GOT3 (cell line): ENCODE measurements at places on chromosomes 2 and 18.

GRCh38 chr2:188238386-188238785, 53.3 kb upstream of the GULP1 start:
- no peak for DNase-seq

GRCh38 chr18:77061946-77062517, 70.6 kb downstream of the MBP start:
- DNase-seq: no peak

DNA sequence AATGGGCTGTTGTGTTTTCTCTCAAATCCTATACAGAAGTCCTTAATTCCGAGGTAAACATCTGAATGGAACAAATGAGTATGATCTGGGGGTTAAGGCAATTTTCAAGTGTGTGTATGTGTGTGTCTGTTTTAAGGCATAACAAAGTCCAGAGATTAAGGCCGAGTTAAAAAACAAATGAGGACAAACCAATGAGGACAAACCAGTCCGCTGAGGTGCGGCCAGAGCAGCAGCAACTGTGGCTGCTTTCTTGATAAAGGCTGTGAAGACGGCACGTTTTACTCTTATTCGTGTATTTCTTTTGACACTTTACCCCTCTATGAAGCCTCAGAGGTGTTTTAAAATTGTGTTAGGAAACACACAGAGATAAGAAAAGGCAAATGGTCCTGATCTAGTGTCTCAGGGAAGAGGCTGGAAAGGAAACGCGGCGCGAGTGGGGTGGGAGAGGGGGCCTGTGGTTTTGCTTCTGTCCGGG, 495 bp upstream of the GULP1 start:
- DNase-seq: no peak

GRCh38 chr2:6475155-6475940, 390.4 kb downstream of the CMPK2 start:
- DNase-seq: no peak

- DNase-seq: no peak
These were observed at the start of gene LBX2 for GRCh38 chr2:74499267-74499939. LBX2 (minus strand) TSS chr2:74499603; CDS start chr2:74499537, 66 bp downstream.

- DNase-seq: no peak
These were observed 115.3 kb downstream of the METTL8 start for GRCh38 chr2:171318463-171318934.

DNA sequence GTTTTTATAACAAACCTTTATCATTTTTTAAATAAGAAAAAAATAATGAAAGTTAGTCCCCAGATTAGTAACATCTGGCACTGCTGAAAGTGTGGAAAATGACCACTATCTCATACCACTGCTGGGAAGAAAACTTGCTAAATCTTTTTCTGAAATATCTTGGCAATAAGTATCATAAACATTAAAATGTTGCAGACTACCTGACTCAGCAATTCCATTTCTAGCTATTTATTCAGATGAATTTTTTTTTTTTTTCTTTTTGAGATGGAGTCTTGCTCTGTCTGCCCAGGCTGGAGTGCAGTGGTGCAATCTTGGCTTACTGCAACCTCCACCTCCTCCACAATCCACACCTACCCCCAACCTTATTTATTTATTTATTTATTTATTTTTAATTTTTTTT, 35.3 kb upstream of the SOS1 start:
- DNase-seq: no peak

DNA sequence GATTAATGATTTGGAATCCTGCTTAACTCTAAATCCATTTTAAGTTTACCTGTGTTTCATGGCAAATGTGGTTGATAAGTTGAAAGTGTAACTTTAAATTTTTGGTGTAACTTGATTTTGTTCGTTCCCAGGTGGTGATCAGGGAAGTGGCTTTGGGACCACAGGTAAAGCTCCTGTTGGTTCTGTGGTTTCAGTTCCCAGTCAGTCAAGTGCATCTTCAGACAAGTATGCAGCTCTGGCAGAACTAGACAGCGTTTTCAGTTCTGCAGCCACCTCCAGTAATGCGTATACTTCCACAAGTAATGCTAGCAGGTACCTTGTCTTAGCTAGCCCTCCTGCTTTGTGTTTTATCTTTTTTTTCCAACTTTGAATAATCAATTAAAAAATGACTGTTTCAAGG, 62.8 kb downstream of the AGFG1 start:
- DNase-seq: no peak

DNA sequence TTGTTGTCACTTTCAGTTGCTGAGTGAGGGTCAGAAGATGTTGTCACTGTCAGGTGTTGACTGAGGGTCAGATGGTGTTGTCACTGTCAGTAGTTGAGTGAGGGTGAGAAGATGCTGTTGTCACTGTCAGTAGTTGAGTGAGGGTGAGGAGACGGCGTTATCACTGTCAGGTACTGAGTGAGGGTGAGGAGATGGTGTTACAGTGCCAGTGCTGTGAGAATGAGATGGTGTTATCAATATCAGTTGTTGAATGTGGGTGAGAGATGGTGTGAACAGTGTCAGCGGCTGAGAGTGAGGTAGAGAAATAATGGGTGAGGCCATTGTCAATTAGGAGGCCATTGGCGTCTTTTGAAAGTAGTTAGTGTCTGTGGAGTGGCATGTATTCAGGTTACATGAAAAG, 1.6 kb upstream of the ATP9B start:
- no peak for DNase-seq

- no peak for DNase-seq
These were observed 158.3 kb downstream of the ANTXR1 start for GRCh38 chr2:69171116-69171896.

DNA sequence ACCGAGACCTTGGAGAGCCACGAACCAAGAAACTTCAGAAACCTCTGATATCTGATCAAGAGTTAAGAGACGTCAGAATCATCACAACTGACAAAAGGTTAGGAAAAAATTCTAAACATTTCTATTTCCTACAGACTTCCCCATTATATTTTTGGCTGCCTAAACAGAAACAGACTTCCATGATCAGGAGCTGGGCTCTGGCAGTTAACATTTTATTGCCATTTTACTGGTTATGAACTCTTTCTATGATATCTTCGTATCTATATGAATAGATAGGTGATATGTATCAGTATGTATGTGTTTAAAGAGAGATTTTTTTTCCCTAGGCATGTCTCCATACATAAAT, 31.1 kb upstream of the PPP1R1C start:
- no peak for DNase-seq

- DNase-seq: no peak
These were observed 526 bp downstream of the CHN1 start for GRCh38 chr2:175004730-175004979.

DNA sequence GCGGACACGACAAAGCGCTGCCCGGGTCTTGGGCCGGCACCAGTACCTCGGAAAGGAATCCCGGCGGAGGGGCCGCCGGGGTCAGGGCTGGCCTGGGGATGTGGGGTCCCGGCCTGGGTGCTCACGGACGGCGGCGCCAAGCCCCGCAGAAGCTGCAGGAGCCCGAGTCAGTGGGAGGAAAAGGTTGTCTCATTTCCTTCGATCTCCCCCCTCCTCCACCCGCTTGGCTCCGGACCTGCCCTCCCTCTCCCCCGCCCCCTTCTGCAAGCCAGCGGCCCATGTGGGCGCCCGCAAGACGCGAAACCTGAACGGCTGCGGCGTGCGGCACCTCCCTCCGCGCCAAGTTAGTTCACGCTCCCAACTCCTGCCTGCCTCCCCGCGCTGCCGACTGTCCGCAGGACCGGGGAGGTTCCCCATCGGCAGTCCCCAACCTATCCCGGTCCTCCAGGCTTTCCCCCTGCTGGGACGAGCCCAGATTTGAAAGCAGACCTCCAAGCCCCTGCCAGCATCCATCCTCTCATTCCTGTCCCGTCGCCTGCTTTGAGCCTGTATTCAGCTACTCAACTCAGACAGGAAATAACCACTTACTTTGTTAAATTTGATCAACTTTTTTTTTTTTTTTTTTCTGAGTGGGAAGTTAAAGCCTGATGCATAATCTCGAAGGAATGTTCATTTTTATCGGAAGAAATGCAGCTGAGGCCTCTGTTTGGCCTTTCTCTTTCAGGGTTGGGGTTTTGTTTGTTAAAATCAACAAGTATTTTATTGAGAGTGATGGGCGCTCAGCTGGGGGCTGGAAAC, at the start of gene EVA1A:
TSS of gene EVA1A (minus strand) at position 172 of the 798 bp plus-strand sequence. CDS start 42,799 bp downstream, outside the sequence.
- no peak for DNase-seq

DNA sequence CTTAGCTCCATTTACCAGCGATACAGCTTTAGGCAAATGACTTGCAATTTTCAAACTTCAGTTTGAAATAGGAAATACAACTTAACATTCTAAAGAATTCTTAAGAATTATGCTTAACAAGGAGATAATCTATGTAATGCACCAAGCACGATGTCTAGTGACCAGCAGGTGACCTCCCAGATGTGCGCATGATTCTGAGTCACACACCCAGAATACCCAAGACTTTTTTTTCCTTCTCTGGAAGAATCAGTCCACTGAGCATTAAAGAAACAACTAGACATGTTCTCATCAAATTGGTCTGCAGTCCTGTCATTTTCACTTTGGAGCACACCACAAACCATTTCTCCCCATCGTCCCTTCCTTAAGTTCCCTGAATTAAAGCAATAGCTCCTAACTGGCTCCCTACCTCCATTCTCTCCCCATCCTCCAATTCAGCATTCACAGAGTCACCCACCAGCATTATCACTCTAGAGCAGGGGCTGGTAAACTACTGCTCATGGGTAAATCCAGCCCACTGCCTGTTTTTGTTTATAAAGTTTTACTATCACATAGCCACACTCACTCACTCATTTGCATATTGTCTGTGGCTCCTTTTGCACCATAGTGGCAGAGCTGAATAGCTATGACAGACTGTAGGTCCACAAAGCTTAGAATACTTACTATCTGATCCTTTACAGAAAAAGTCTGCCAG, 13.2 kb downstream of the EVA1A start:
- no peak for DNase-seq

DNA sequence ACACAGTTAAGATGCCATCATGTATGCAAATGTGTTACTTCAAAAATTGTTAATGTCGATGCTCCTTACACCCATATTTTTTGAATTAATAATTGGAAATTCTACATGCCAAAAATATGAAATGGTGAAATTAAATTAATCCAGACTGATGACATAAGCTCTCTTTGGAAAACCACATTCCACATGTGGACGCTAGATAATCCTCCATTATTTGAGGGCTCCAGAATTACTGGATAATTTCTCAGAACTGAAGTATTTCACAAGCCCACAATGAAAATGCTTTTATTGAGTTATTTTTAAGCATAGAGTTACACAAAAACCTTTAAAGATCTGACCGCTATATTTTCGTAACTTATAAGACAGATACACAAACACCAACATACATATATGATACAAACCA, 47.8 kb downstream of the FARSB start:
- DNase-seq: no peak

DNA sequence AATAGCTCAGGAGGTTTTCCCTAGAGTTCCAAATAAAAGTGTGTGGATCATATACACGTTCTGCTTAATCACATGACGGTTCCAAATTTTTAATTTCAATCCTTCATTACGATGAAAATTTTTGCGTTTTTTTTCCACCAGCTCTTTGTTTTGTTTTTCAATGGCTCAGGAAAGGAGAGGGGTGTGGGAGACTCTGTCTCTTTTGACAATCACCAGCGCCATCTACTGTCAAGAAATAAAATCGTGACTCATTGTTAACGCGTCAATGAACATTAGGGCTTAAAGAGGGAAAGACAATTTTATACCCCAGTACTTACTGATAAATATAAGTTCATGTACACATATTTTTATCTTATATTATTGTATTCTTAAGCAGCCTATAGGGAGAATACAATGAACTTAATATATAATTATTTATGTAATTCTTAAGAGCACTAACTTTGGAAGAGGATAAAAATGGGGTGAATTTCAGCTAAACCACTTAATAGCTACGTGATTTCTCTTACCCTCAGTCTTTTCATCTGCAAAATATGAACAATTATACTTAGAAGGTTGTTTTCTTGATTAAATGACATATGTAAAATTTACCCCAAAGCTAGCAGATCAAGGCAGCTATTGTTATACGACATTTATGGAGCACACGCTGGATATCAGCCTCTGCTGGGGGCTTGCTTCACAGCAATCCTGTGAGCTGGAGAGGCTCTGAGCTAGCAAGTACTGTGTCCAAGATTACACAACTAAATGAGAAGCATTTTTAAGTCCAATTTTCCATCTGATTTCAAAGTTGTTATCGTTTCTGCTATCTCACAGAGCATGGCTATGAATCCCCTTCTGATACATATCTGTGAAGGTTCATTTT, 47.4 kb upstream of the RMDN2 start:
- no peak for DNase-seq

- no peak for DNase-seq
These were observed 86.9 kb downstream of the ACVR1 start for GRCh38 chr2:157789256-157789655.

- no peak for DNase-seq
These were observed 96.6 kb downstream of the FMNL2 start for GRCh38 chr2:152431370-152432098.

DNA sequence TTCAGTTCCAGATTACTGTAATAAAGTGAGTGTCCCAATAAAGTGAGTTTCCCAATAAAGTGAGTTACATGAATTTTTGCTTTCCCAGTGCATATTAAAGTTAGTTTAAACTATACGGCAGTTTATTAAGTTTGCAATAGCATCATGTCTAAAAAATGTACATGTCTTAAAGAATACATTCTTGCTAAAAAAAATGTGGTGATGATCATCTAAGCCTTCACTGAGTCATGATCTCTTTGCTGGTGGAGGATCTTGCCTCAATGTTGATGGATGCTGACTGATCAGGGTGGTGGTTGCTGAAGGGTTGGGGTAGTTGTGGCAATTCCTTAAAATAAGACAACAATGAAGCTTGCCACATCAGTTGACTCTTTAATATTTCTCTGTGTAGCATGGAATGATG, 664.2 kb downstream of the TDRD15 start:
- DNase-seq: no peak

- no peak for DNase-seq
These were observed 100.9 kb downstream of the BAZ2B start for GRCh38 chr2:159515441-159515840.

- no peak for DNase-seq
These were observed 14.7 kb upstream of the CLIP4 start for GRCh38 chr2:29100564-29100963.

GRCh38 chr18:77208964-77209363, 40.7 kb upstream of the GALR1 start:
- no peak for DNase-seq

- no peak for DNase-seq
These were observed 56.3 kb downstream of the OSBPL1A start for GRCh38 chr18:24341361-24341760.

DNA sequence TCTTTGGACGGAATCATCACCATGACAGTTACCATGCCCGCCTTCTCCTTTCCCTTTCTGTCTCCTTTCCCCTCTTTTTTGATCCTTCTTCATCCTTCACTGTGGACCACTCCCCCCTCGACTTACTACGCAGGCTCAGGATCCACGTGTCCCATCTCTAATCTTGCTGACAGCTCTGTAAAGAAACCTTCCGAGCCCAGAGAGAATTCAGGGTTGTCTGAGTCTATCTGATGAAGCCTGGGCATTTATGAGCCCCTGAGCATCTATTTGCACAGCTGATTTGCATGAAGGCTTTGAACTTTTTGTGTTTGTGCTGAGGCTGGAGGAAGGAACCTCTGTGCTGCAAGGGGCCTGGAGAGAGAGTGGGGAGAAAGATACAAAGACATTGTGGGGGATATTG, 50.7 kb downstream of the CIB4 start:
- DNase-seq: no peak

GRCh38 chr2:111054791-111055691, 65.7 kb upstream of the BCL2L11 start:
- DNase-seq: no peak
